ENCODE measurements at places on chromosomes 7 and 10.

- no peak for DNase-seq
These were observed 77.5 kb downstream of the LRRC4 start for GRCh38 chr7:127953423-127954356.

DNA sequence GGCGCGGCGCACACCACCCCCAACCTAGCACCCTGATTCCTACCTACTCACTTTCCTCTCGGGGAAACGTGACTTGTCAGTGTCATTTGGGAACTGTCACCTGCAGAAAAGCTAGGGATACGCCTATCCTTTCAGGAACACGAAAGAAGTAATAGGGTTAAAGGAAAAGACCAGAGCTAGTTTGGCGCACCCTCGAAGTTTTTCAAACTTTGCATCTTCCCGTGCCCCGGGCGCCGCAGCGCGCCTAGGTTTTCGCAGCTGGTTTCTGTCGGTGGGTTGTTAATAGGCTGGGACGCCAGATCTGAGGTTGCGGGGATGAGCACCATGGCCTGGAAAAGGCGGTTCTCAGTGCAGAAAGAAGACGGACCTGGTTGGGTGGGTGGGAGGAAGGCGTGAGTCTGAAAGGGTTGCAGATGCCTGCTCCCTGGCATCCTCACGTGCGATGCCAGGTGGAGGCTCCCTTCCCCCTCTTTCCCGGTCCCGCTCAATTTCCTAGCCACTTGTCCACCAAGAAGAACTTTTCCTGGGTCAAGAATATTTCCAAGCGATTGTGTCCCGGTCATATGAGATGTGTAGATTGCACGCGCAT lies 568 bp upstream of the MEOX2 start:
- DNase-seq, result no peak

DNA sequence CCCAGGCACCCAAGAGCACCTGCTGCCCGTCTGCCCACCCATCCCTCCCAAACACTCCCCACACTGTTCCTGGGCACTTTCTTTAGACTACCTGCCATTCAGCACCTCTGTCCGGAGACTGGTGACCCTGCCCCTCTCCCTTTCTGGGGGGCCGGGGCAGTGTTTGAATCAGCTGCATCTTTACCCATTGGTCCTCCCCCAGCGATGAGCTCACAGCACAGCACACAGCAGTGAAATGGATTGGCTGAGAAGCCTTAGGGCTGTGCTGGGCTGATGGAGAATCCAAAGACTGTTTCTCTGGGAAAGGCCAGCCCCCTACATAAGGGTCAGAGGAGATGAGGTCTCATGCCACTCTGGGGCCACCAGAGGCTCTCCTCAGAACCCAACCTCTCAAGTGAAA lies 40.2 kb downstream of the VWA2 start:
- DNase-seq, result no peak

- no peak for DNase-seq
These were observed 17.5 kb upstream of the PRTFDC1 start for GRCh38 chr10:24969841-24970281.

GRCh38 chr10:93771354-93771753 lies 13.6 kb downstream of the LGI1 start:
- DNase-seq, result no peak

DNA sequence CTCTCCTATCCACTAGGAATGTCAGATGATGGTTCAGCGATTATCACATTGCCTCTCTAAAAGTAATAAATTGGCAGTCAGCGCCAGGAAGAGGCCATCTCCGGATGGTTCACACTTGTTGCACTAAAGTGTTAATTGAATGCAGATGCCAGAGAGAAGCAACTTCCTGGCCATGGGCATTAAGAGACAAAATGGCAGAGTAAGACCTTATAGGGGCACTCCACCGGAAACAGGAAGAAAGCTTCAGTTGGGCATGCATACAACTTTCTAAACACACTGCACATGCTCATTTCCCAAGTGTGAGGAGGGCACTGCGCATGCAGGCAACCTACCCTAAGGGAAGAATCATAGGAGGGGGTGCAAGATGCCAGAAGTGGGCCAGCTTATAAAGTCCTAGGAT lies 71.7 kb upstream of the AUTS2 start:
- DNase-seq, result no peak

GRCh38 chr7:44094365-44094764 lies 9.8 kb upstream of the AEBP1 start:
- no peak for DNase-seq

GRCh38 chr10:96306516-96306915 lies 2.3 kb downstream of the DNTT start:
- DNase-seq, result no peak

GRCh38 chr10:69091143-69091651 lies 3.3 kb downstream of the SRGN start:
- DNase-seq, result no peak

DNA sequence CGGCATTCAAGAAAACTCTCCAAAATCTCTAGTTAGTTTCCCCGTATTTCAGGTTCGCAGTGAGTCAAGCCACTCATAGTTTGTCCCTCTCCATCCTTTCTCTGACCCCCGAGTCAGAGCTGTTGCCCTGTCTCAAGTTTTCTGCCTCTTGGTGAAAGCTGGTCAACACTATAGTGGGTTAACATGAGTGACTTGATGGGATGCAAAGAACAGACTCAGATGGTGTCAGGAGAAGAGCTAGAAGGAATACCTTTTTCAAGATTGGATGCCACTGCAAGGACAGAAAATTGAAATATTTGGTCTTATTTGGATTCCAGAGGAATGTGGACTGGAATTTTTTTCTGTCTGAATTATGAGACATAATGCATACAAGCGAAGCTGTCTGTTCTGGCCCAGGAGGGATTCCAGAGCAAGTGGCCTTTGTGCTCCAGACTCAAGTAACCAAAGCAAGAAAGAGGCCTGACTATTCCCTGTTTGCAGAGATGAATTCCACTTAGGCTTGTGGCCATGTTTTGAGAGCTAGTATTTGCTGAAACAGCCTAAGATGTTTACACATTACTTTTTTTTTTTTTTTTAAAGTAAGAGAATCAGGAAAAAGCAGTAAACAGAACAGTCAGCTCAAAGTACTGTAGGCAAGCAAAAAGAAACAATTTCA lies 67.4 kb downstream of the VWC2 start:
- DNase-seq, result no peak

GRCh38 chr10:121183236-121183635 lies 332.1 kb downstream of the WDR11 start:
- no peak for DNase-seq

GRCh38 chr10:70078329-70078728 lies 25.7 kb downstream of the MACROH2A2 start:
- DNase-seq, result no peak

GRCh38 chr7:85075864-85076263 lies 111.0 kb downstream of the SEMA3D start:
- DNase-seq, result no peak

DNA sequence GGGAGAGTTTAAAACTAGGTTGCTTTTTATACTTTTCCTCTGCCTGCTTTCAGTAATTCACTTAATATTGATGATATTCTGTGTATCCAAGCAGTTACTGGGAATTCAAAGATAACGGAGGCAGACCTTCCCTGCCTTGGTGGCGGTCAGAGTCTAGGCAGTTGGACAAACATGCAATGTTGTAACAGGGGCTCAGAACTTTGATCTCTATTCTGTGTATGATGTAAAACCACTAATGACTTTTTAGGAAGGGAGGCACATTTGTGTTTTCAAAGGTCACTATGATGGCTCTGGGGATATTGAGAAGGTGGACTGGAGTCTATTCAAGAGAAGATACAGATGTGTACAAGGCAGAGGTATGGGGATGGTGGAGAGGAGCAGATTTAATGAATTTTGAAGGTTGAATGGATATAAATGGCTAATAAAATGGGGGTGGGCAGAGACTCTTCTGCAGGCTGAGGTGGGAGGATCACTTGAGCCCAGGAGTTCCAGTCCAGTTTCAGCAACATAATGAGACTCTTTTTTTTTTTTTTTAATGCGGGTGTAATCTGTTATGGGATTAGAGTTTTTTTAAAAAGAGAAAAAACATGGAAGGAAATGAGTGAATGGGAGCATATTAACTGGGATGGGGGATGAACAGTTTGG lies 5.7 kb upstream of the PON2 start:
- DNase-seq, result no peak

GRCh38 chr7:86733783-86734182 lies 90.1 kb downstream of the GRM3 start:
- no peak for DNase-seq

GRCh38 chr7:103094102-103094501 lies 19.2 kb downstream of the ARMC10 start:
- DNase-seq, result no peak

GRCh38 chr10:31299119-31299518 lies 19.9 kb upstream of the ZEB1 start:
- DNase-seq, result no peak

DNA sequence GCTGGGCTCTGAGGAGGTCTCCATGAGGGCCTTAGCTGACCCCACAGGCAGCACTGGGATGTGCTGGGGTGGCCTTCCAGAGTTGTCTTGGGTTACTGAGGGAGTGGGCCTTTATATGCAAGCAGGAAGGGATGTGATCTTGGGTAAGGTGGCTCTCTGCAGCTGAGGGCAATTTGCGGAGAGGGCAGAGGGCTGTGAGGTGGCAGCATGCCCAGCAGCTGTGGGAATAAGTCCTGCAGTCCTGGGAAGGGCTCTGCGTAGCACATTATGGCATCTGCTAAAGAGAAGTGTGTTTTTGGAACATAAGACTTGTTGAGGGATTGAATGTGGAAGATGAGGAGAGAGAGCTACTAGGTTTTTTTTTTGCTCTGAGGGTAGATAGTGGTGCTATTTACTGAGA lies 99.6 kb upstream of the KMT2E start:
- DNase-seq, result no peak

- no peak for DNase-seq
These were observed 150.4 kb downstream of the PRKG1 start for GRCh38 chr10:51224671-51225161.

DNA sequence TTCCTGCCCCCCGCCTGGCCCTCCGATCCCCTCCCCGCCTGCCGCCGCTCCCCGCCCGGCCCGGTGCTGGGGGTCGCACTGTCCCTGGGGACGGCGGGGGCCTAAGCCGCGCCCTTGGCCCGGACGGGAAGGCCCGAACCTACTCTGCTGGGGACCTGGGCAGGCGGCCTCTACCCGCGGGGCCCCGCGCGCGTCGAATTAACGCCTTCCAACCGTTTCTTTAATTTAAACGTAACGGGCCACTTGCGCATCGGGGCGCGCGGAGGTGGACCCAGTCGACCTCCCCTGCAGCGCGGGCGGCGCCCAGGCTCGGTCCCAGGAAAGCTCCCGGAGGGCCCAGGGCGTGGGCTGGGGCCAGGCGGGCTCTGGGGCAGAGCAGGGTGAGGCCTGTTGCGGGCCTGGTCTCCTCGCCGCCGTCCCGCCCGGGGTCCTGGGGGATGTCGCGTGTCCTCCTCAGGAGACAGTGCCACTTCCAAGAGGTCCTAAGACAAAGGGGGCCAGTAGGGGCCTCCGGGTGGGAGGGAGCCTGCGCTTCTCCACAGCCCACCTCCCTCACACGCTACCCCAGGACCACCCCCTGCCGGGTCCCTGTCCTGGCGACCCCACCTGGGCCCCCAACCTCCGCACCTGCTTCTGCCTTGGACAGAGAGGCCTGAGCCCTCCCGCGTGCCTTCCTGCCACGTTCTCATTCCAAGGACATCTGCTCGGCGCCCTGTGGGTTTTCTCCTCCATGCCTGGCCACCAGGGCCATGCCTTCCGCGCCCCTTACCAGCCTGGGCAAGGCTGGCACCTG lies 658 bp upstream of the PTPRN2 start:
- no peak for DNase-seq

GRCh38 chr7:158887594-158887993 lies 31.2 kb downstream of the DYNC2I1 start:
- no peak for DNase-seq

DNA sequence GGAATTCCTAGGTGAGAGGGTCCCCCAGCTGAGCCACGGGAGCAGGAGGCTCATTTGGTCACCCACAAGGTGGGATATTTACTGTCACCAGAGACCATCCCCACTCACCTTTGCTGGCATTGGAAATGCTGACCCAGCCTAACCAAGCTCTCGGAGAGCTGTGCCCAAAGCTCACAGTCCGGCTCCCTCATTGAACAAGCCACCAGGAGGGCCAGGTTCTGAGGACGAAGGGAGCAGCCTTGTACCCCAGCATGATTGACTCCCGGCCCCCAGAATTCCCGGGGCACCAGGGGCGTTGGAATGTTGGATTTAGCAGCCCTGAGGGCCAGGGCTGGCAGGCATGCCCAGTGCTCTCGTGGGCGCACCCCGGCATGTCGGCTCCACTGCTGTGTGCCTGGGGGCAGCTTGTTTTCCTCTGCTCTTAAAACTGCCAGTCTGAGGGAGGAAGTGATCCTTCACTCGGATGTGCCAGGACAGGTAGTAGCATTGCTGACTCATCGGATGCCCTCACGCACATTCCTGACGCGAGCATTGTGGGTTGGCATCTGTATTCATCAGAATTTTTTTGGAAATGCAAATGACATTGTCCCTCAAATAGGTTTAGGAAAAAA lies 23.3 kb downstream of the CLIP2 start:
- DNase-seq, result no peak

- no peak for DNase-seq
These were observed 96.4 kb downstream of the BUB3 start for GRCh38 chr10:123250640-123251039.

GRCh38 chr10:100984672-100985177 lies 2.6 kb downstream of the MRPL43 start:
- no peak for DNase-seq

DNA sequence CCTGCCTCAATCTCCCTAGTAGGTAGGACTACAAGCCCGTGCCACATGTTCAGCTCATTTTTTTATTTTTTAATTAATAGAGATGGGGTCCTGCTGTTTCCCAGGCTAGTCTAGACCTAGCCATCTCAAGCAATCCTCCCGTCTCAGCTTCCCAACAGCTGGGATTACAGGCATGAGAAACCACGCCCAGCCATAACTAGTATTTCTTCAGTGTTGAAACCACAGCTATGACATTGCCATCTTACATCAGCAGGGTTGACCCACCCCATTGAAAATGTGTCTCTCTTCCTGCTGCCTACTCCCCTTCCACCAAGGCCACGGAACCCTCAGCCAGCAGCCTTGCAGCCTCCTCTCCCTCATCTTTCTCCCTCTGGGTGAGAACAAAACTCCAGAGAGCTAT lies 62.1 kb upstream of the ZNF746 start:
- no peak for DNase-seq

GRCh38 chr10:30758338-30758737 lies 128.8 kb upstream of the LYZL2 start:
- no peak for DNase-seq

DNA sequence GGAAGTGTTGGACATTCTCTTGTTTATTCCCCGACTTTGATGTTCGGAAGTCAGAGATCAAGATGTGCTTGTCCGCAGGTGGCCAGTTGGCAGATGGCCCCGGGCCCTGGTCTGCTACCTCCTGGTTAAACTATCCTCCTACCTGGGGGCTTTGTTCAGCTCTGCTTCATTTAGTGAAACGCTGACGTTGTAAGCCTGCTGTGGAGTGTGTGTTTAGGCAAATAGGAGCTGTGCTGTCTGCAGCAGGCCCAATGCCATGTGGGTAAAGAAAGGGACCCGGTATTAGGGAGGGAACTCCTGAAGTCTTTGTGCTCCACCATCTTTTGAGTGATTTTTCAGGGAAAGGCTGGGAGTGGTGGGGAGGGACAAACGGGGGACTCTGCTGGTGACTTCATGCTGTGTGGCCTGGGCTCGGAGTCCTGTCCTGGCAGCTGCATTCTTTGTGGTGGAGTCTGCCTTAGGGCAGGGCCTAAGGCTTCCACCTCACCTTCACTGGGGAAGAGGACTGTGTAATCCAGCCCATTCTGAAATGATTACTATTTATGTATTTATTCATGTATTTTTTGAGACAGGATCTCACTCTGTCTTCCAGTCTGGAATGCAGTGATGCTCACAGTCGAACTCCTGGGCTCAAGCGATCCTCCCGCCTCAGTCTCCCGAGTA lies 171.1 kb upstream of the KLF6 start:
- DNase-seq, result no peak

- DNase-seq, result no peak
These were observed 12.7 kb downstream of the LMTK2 start for GRCh38 chr7:98119256-98119918.
